ENCODE measurements at places on chromosomes 6 and 20.

GRCh38 chr6:25017932-25018567 lies 82.3 kb upstream of the RIPOR2 start:
- no peak for DNase-seq

- no peak for DNase-seq
Observed at GRCh38 chr20:62644802-62645496, 2.6 kb downstream of the SLCO4A1 start.

DNA sequence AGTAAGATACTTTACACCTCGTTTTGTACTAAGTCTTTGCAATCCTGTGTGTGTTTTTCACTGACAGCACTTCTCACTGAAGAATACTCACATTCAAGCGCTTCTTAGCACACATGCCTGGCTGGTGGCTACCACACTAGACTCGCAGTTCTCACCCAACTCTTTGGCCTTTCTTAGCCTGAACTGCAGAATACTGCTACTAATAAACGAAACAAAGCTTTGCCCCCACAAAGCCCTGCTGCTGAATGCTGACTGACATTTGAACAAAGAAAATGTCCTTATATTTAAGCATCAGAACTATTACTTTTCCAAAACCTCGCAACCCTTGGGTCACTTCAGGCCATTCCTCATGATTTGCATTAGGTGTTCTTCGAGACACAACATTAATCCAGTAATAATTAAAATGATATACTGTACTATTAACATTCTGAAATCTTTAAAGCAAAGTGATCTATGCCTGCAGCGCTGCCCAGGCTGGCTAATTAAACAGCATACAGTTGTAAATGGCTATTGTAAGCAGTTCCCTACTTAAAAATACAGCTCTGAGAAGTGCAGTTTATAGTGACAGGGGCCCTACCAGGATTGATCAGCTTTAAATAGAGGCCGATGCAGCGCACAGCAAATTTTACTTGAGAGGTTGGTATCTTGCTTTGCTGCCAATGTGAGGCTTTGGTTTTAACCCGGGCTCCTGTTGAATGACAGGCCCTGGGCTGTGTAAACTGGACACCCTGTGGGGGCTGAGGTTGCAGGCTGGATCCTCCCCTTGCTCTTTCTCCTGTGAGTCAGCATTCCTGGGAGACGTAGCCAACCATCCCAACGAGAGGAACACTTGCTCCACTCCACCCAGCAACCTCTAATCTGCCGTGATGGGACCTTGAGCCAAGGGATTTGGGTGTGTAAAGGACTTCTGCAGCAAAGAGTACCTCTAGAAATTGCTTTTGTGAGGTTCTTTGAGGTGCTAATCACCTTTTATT lies 899.0 kb downstream of the TFAP2A start:
- DNase-seq, result no peak

- no peak for DNase-seq
Observed at GRCh38 chr6:116289876-116290275, 10.1 kb upstream of the TSPYL1 start.

Data from NCI-H524 treated with DMSO at 0.1 percent for 48 hours (cell line).